ENCODE measurements at places on chromosomes 16 and 17. TPM values are rescaled to one million over a fixed set of nuclear protein-coding genes. Genes with fewer than 3 reads are reported as not detected.

COPZ2 gene
- 1.3 TPM for total RNA-seq

GNGT2 gene
- 37.5 TPM for total RNA-seq

TSPOAP1 gene
- total RNA-seq, result 123 TPM

DNA sequence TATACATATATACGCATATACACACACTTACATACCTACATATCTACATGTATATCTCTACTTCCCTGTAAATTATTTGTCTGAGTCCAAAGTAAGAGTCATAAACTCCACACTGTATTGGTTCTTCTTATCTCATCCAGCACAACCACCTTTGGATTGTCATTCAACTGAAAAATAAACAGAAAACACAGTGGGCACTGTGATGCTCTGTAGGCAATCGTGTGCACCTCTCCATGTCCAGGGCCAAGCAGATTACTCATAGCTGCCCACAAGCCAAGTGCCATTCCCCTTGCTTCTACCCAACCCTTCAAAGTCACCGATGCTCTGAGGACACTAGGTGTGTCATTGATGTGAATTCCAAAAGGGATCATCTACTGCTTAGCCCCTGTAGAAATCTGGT lies 12.9 kb upstream of the TEKT3 start:
- no peak for DNase-seq

- DNase-seq, result no peak
These were observed 48.9 kb downstream of the GTF3C1 start for GRCh38 chr16:27500801-27501200.

DNA sequence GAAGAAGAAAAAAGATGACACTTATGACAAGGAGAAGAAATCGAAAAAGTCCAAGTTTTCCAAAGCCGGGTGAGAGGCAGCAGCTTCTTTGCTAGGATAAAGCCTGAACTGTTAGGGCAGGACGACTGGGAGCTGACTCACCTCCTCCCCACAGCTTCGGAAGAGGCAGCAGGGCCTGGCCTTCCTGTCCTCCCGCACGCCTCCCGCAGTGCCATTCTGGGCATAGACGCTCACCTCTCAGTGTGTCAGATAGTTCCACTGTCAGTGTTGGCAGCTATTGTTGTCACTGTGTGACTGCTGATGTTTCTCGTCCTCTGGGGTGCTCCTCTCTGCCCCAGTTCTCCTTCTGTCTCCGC lies 12.6 kb downstream of the UBN1 start:
- DNase-seq, result no peak

GRCh38 chr17:38864636-38865398 lies 5.0 kb upstream of the LASP1 start:
- DNase-seq, result no peak

GRCh38 chr16:71912534-71913275 lies 17.4 kb downstream of the IST1 start:
- DNase-seq, result no peak
